ENCODE measurements at places on chromosomes 6 and 20.

GRCh38 chr6:126548300-126548699, 208.4 kb downstream of the CENPW start:
- no peak for DNase-seq

DNA sequence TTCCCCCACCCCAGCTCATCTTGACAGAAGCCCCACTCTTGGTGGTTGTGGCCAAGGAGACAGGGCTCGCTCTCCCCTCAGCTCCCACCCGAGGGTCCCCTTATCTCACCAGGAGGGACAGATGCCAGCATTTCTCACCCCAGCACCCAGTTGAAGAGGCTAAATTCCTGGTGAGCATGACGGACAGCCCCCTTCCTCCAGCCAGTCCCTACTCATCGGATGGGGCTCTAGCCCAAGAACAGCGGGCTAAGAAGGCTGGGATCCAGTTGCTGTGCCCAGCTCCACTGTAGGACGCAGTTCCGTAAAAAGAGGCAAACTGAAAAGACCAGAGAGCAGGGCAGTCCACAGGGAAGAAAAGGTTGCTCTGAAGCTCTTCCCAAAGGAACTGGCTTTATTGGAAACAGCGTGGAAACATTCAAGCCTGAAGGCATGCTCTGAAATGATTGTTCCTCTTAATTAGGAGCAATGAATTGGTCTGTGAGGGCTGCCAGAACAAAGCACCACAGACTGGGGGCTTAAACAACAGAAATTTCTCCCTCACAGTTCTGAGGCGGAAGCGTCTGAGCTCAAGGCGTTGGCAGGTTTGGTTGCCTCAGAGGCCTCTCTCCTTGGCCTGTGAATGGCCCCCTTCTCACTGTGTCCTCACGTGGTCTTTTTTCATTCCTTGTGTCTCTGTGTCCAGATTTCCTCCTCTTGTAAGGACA, 17.9 kb upstream of the KIF25 start:
- DNase-seq: no peak

DNA sequence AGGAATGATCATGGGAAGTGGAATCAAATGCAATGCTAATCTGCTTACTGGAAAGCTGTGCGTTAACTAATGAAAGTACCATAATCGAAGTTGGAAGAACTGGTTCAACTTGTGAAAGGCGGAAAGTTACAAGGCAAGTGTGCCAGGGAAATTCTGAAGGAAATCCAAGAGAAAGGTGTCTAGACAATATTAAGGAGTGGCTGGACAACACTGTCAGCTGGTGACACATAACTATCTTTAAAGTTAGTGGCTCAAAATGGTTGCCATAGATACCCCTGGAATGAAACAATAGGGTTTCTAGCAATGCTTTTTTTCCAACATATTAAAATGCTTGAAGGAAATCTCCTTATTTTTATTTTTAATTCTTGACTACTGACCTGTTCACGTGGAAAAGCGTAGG, 90.4 kb downstream of the BMP2 start:
- no peak for DNase-seq

DNA sequence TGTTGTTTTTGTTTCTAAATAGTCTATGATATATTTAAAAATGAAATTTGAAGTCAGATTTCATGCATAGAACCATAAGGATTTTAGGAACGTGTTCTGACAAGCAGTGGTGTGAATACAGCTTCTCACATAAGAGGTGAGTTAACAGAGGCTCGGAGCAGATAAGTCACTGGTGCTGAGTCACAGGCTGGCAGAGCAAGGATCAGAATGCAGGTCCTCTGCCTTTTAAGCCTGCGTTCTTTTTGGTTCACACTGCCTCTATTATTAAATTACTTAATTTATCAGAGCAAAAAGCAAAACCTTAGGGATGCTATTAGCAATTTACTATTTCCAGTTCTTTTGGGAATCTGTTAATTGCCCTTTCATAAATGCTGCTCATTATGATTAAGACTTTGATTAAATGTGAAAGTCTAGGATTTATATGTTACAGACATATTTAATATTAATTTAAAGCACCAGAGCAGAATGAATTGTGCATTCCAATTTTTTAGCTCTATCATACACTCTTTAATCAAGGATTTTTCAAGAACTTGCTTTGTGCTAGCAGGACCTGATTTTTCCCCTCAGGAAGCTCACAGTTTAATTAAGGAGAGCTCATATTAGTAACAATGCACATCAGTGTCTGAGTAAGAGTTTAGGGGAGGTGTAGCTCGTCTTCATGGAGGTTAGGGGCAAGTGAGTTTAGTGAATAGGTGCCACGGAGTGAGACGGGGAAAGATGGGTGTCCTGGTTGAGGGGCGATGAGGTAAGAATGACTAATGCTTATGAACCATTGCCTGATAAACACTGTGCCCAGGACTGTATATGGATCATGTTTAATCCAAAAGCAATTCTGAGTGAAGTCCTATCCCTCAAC, 212.7 kb upstream of the AGPAT4 start:
- no peak for DNase-seq

GRCh38 chr6:40391851-40392517, 195.2 kb downstream of the LRFN2 start:
- no peak for DNase-seq

GRCh38 chr6:8100159-8100854, 2.0 kb downstream of the EEF1E1 start:
- DNase-seq: no peak

- DNase-seq: no peak
Measured at GRCh38 chr6:67643281-67643680, 991.8 kb upstream of the ADGRB3 start.

DNA sequence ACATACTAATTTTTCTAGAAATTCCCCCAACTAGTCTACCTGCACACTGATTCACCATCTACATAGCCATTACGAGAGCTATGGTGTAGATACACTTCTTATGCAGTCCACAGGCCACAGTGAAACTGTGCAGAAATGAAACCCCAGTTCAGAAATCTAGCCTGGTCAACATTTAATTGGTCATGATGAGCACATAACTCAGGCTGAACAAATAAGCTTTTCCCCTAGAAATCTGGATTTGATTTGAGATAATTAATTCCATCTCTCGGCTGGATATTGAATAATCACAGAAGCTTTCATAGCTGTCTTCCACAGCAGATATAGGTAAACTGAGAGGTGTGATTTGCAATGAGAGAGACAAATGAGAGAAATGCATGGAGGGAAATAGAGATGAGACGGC, 22.6 kb upstream of the TINAG start:
- DNase-seq: no peak

All from activated naive CD4-positive, alpha-beta T cell treated with anti-CD3 and anti-CD28 coated beads for 36 hours (primary cell).